Fibroblast of lung (primary cell): ENCODE measurements at places on chromosomes 4 and X. TPM values are rescaled to one million over a fixed set of nuclear protein-coding genes. Genes with fewer than 3 reads are reported as not detected.

GRCh38 chr4:22246847-22247246 lies 269.0 kb downstream of the ADGRA3 start:
- DNase-seq, result no peak

The GLRA2 gene
- total RNA-seq, result not detected in 2 replicates

GRCh38 chr4:38730830-38731646 lies 51.8 kb downstream of the TLR10 start:
- DNase-seq, result peak; percentile 96

The PLCXD1 gene
- total RNA-seq, result 5.6 and 10.9 TPM in 2 replicates

The SMARCAD1 gene
- 30.7 and 31.3 TPM in 2 replicates for total RNA-seq

DNA sequence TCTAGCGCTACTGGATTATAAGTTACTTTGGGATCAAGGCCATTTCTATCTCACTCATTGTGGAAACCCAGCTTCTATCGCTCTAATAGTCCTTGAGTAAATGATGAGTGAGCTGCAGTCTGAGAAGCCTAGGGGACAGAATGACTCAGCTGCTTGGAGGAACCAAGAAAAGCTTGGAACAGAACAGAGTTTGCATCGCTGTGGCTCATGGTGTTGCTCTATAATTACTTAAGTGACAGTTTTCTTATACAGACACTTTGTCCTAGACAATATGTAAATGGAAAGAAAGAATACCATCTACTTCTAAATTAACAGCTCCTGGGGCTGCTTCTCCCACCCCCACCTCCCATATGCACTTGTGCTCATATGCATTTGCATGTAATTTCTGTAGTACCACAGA lies 156.9 kb downstream of the SLIT2 start:
- peak; percentile 63 for DNase-seq

- no peak for DNase-seq
Observed at GRCh38 chrX:115547448-115547847, 13.5 kb upstream of the PLS3 start.

DNA sequence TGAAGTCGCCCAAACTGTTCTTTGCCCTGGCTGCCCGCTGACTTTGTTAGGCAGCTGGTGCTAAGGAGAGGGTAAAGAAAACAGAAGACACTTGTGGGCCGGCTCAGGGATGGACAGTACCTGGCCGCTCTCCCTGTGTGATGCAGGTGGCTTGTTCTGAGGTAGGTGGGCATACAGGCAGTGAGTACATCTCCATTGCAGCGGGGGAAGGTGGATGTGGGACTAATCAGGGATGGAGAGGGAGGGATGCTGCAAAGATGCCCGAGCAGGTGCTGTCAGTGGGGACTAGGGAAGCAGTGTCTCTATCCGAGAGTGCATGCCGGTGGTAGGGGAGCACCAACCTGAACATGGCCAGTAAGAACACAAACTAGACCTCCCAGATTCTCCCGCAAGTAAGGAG lies 67.0 kb downstream of the SORBS2 start:
- DNase-seq, result no peak

DNA sequence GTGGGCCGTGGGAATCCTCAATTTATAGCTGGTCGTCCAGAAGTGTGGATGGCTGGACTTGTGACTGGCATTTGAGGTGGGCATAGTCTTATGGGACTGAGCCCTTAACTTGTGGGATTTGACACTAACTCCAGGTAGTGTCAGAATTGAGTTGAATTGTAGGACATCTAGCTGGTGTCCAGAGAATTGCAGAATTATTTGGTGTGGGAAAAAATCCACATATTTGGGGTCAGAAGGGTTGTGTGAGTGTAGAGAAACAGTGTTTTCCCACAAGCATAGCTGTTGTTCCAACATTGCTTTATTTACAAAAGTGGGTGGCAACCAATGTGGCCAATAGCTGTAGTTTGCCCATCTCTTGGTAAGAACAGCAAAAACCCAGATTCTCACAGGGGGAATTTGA lies 91.3 kb downstream of the MOSPD2 start:
- peak; percentile 33 for DNase-seq

DNA sequence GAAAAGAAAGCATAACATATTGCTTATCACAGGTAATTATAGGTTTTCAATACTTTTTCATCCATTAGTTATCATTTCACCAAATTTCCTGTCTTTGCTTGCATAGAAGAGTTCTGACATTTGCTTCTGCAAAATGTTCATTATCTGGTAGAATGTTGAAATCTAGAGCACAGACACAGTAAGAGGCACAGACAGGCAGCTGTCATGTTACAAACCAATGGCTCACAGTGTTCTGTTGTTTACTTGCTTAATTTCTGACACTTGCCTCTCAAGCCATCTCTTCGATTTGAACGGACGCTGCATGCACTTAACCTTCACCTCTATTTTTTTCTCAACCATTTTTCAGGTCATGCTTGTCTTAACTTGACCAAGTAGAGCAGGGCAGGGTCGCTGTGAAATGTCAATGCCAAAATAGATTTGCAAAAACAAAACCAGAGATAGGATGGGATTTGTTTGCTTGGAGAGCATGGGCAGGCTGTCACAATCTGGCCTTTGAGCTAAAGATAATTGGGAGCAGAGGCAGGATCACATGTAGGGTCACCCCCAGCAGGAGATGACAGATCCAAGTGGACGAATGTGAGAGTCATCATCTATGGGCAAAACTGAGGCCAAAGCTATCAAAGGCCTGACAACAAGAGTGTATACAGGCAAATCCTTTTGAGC lies 292.3 kb downstream of the SMARCA1 start:
- DNase-seq, result no peak

DNA sequence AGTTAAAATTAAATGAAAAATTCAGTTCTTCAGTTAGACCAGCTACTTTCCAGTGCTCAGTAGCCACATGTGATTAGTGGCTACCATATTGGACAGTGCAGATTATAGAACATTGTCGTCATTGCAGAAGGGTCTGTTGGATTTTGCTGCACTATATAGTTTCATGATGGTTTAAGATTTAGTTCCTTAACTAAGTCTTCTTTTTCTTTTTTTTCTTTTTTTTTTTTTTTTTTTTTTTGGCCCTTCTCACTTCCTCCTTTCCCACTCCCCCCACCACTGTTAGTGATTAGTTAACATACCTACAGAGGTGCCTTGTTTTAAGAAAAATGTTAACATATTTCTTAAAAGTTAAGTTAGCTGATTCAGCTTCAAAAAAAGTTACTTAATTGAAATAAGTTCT lies 9.0 kb downstream of the RAB9A start:
- DNase-seq, result no peak

GRCh38 chr4:76011700-76012387 lies 4.5 kb upstream of the CXCL9 start:
- DNase-seq, result peak; percentile 63

The GNRHR gene
- total RNA-seq, result not detected in 2 replicates

DNA sequence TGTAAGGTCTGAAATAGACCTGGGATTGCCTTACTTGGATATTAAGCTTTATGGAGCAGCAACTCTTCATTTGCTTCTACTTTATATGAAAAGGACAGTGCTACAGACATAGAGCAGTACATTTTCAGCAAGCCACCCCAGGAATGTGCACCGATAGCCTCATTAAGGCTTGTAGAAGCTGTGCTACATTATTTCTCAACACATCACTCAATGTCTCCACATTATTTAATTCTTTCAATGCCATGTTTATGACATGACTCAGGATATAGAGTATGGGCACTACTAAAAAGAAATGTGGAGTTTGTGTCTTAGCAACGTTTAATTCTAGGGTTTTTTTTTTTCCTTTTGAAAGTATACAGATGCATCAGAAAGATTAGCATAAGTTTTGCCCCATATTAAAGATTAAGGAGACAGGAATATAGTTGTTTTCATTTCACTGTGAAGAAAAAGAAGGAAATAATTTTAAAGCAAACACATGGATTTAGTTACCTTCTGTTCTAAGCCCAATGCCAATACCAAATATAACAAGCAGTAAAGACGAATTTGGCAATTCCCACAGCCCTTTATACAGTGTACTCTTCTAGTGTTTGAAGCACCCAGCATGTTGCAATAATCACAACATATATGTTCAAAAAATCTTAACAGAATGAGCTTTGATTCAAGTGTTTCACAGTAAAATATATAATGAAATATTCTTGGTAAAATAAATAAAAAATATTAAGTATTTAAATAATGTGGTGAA lies 2140.1 kb upstream of the AGA start:
- peak; percentile 23 for DNase-seq

DNA sequence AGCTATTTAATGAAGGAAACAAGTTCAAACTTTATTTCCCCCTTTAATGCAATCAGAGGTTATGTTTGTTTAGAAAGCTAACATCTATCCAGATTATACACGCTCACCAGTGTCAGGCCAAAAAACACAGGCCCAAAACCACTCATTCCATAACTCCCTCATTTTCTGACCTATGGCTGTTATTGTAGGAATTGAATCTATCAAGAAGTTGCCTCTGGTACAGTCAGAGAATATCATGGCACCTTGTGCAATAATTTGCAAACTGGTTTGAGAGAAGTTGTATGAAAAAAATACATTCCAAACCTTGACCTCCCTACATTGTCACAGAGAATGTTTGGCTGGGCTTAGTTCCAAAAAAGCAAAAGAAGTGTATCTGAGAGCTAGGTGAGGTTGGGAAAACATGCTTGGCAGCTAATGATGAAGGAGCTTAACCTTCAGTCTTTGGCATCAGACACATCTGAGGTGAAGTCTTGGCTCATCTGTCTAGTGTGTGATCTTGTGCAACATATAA lies 591.0 kb downstream of the ANKRD50 start:
- DNase-seq, result peak; percentile 97

- no peak for DNase-seq
Observed at GRCh38 chr4:158819942-158820786, 51.3 kb downstream of the FNIP2 start.

The NRK gene
- total RNA-seq, result 0.50 and 0.77 TPM in 2 replicates

- no peak for DNase-seq
Observed at GRCh38 chrX:69082055-69082752, 83.0 kb downstream of the PJA1 start.

DNA sequence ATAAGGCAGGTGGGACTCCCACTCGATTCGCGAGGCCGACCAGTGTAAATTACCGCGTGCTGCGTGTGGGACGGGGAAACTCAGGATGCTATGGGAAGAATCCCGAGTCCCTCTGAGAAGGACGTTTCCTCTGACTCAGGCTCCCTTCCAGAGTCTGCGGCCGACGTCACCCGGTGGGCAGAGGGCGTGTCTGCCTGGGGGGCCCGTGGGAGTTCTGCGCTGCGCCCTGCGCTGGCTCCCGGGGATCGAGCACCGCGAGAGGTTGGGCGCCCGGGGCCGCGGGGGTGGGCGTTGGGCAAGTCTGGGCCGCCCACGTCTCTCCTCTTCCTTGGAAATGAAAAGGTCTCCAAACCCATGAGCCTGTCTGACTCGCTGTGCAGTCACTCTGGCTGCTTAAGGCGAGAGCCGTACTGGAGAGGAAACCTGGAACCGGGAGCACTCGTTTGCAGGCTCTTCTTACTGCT lies 568 bp downstream of the NIPAL1 start:
- peak; percentile 17 for DNase-seq

The GPC4 gene
- total RNA-seq, result 1.5 and 2.8 TPM in 2 replicates

DNA sequence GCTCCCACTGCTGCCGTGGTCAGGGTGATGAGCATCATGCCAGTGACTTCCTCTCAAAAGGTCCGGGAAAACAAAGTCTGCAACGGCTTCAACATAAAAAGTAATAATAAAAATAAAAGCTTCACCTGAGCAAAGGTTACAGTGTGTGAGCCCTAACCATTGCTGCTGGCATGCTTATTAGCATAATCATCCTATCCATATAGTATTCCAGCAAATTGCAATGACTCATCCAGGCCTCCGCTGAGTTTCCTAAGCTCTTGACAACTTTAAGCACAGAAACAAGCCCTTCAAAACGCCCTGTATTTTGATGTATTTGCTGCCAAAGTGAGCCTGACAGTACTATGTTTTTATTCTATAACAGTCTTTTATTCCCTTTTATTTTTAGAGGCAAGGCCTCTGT lies 100.5 kb downstream of the AASDH start:
- DNase-seq, result no peak

GRCh38 chr4:185183622-185184281 lies 20.0 kb downstream of the CFAP97 start:
- DNase-seq, result peak; percentile 81

The GUF1 gene
- total RNA-seq, result 12.1 and 13.9 TPM in 2 replicates

The TRIML2 gene
- total RNA-seq, result under 0.01 and 0.26 TPM in 2 replicates

The BEX5 gene
- not detected in 2 replicates for total RNA-seq

DNA sequence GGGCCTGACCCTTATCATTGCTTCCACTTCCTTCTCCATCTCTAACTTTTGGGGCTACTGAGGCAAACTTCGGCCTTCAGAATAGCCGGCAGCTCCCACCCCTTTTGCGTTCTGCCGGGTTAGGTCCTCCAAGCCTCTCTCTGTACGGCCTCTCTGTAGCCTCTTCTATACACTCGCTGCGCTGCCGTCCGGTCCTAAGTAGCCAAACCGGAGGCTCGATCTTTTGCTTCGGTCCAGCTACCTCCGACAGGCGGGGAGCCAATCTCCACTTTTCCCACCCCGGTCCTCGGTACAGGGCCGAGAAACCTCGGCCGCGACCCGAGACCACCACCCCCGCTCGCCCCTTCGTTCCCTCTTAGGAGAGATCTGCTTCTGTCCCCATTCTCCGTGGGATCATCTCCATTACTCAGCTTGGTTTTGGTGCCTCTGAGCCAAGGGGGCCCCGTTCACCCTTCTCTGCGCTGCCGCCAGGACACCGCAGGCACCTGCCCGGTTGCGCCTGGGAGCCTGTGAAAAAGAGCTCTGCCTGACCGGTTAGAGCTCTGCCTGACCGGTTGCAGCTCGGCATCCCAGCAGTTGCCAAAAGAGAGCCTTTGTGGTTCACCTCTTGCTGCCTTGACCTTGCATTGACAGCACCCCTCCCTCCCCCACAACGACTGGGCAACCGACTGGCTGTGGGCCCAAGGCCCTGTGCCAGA lies 1.0 kb upstream of the HTR2C start:
- no peak for DNase-seq

The IL2 gene
- not detected in 2 replicates for total RNA-seq

DNA sequence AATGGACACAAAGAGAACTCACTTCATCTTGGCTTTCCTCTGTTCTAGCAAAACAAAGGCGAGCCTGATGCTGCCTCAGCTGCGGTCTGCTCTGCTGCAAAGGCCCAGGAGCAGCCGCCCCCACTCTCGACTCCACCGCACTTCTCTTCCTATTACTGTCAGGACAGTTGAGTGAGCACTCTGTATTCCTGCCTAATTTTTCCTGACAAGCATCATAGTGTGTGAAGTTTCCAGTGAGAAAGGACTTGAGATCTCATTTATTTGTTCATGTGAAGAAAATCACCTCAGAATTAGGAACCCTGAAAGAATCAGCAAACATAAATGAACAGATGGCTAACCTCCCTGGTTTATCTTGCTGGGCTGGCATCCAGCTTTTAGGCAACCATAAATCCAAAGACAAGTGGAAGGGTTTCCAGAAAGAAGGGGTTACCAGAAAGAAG lies 15.6 kb downstream of the SCARB2 start:
- peak; percentile 89 for DNase-seq

- no peak for DNase-seq
Observed at GRCh38 chrX:135481696-135482179, 38.7 kb upstream of the INTS6L start.

The PPEF2 gene
- not detected in 2 replicates for total RNA-seq

DNA sequence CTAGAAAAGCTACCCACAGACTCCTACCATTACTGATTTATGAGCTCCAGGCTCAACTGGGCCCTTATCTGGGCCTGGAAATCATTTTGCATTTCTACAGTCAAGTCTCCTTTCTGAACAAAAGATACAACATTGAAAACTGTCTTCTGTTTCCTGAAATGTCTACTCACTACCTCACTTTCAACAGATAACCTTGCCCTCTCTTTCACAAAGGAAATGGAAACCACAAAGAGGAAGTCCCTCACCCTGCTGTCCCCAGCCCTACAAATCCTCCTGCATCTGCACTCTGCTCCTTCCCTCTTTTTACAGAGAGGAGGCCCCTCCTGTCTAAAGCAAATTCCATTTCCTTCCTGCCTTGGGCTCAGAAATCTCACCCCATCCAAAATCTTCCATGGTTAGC lies 24.8 kb upstream of the CYBB start:
- DNase-seq, result no peak

The ATP8A1 gene
- total RNA-seq, result 1.5 and 4.8 TPM in 2 replicates
